Ecto neural progenitor cell (in vitro differentiated cells): ENCODE measurements at places on chromosomes 2 and 18.
A peak's percentile ranks its signal among the peaks of the same experiment; 100 is the strongest.

- no peak for DNase-seq
Measured at GRCh38 chr2:10784719-10785118, 27.9 kb downstream of the PDIA6 start.

GRCh38 chr2:66301767-66302140, 133.2 kb upstream of the MEIS1 start:
- no peak for DNase-seq

DNA sequence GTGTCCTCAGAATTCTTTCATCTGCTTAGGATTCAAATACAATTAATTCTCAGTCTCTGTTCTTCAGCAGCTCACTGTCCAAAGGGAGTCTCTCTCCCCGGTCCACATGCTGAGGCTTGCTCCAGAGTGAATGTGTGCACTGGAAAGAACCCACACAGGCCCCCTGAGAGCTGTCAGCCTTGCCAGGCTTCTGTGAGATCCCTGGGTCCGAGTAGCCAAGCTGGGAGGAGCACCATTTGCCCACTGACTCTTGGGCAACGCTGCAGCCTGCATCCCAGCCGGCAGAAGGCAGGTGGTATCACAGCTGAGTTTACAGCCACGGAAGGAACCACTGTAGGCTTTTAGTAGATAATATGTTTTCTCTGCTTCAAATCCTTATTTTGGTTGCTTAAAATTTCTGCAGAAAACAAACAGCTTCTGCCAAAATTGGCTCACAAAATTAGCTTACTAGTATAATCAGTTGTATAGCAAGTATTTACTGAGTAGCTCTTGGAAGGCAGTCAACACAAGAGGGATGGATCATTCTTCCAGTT, 21.4 kb upstream of the LTBP1 start:
- DNase-seq: no peak

DNA sequence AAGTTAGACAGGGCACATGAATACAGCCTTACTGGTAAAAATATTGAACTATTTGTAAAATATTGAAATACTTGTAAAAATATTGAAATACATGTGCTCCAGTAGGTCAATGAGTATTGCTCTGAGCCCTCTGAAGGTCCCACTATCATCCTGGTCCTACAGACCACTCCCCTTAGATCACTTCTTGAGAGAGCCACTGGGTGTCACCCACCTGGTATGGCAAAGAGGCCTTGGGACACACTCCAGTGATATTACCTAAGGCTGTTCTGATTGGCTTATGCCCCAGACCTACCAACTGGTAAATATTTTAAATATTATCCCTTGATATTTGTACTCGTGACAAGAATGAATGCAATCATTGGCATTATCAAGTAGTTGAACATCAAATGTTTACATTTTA, 5.0 kb downstream of the THSD7B start:
- DNase-seq: no peak

DNA sequence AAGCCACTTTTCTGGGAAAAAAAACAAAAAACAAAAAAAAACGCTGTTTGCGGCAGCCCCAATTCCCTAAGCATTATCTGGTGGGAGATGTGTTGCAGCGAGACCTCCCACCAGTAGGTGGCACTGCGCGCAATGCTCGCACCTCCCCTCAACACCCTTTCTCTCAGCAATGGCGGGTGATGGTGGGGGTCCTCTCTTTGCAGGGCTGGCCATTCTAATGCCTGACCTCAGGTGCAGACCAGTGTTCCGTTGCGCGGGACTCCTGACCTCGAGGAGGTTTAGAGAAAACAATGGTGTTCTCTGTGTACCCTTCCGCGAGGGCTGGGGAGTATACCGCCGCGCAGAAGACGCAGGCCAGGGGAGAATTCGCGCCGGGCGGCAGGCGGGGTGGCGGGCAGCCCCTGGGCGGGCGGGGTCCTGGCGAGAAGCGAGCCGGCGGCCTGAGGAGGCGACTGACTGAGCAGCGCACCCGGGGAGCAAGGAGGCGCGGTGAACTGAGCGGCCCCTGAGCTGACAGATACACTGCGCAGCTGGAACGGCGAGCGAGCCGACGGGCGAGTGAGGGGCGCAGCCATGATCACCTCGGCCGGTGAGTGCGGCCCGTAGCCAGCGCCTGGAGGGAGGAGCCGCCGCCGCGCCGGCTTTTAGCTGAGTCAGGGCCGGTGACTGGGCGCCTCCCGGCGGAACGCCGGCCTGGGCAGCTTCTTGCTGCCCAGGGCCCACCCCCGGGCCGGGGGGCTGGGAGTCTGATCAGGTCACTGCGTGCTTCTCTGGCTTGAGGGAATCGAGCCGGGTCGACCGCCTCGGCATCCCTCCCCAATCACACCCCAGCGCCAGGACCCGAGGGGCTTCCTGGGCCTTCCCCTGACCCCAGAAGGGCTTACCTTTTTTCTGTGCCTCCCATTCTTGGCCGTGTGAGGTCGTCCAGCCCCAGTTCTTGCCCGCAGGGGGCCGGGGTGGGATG, at the start of gene PSMD1:
PSMD1 (plus strand) TSS at position 415 of the 964 bp plus-strand sequence; CDS start at position 574, 159 bp downstream.
- peak; percentile 96 for DNase-seq

DNA sequence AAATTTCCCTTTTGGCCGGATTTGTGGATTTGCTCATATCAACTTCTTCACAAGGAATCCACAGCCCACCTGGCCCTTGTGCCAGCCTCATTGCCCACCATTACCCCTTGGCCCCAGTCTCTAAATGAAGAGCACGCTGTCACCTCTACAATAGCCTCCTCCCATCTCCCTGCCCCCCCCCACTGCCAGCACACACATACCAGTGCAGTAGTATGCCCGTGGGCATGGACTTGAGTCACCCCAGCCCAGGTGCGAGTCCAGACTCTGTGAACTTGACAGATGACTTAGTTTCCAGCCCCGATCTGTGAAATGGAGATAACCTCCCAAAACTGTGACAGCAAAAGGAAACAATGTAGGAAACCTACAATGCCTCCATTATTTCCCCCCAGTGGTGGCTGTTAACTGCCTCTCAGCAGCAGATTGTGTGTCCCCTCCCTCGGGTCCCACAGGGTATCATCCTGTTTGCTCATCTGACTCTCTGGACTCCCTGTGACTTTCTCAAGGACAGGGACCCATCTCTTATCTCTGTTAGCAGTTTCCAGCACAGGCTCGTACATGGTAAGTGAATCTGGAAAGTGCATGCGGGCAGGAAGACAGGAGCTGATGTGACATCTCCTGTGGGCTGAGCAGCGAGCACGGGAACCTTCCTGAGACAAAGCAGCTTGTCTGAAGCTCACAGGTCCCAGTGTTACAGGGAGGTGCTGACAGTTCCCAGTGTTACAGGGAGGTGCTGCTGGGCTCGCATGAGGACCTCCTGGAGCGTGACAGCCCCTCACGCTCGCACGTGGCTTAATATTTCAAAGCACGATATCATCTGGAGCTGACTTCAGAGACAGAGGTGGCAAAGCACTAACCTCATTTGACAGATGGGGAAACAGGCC, 4.2 kb upstream of the TMEM185B start:
- no peak for DNase-seq

DNA sequence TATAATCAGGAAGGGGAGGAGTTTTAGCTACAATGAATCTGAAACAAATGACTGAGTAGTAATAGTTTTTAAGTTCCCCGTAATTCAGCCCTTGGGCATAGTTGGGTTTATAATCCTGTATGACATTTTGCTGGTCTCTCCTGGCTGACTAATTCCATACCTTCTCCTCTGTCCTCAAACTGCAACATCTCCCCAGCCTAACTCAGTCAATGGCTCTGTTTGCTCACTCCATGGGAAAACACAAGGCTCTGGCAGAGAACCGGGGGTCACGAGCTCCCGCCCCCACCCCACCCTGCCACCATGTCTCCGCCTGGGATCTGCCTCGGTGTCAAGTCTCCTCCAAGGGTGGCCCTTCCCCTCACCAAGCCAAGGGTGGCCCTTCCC, 168.6 kb downstream of the HDAC4 start:
- no peak for DNase-seq

DNA sequence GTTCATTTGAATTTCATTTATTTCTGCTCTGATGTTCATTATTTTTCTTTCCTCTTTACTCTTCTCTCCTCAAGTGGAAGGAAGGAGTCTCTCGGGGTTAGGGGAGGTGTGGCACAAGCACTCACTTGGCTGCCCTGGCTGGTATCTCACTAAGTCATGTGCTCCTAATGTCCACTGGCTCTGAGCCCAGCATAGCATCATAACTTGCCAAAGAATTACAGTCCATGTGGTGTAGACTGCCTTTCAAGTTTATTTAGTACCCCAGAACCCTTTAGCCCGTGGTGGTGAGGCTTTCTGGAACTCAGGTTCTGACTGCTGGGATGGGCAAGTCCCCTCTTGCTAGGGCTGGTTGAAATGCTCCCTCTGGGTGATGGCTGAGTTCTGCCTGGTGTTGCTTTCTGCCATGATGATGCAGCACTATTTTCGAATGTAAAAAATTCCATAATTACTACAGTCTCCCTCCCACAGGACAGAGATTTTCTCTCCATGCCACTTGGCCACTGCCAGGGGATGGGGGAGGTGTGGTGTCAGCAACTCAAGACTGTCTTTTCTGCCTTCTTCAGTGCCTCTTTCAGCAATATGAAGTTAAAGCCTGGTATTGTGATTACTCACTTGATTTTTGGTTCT, 22.2 kb downstream of the SPAG16 start:
- no peak for DNase-seq

DNA sequence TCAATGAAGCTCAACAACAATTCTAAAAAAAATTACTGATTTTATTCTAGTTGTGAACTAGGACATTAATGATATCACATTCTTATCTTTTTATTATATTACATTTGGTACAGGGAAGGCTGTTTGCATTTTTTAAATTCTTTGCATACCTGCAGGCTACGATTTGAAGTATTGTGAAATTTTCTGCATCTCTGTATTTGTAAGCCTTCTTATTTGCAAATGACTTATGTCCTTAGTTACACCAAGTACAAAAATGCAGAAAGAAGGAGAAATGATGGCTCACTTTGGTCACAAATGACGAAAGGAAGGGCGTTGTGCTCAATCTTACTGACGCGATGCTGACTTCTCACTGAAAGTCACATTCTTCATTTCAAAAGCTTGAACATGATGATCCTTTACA, 227.5 kb upstream of the SOX11 start:
- no peak for DNase-seq

DNA sequence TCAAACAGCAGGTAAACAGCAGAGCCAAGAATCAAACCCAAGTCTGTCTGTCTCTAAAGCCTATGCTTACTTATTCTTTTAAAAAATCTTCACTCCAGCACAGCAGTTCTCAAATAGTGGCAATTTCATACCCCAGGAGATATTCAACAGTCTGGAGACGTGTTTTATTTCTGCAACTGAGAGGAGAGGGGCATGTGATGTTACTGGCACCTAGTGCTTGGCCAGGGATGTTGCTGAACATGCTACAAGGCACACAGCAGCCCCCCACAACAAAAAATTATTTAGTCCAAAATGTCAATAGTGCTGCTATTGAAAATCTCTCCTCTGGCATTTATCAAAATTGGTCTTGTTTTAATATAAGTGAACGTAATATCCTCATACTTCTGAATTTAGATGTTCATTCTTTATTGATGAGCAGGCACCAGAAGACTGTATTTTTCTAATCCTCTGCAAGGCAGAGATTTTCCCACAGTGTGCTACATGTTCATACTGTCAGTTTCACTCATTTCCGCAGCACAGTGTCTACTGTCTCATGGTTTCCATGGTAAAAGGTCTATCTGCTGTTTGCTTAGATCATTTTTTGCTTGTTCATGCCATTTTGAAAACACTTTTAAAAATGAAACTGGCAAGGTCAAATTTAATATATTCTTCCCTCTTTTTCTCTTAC, 90.5 kb downstream of the LRATD1 start:
- DNase-seq: no peak

DNA sequence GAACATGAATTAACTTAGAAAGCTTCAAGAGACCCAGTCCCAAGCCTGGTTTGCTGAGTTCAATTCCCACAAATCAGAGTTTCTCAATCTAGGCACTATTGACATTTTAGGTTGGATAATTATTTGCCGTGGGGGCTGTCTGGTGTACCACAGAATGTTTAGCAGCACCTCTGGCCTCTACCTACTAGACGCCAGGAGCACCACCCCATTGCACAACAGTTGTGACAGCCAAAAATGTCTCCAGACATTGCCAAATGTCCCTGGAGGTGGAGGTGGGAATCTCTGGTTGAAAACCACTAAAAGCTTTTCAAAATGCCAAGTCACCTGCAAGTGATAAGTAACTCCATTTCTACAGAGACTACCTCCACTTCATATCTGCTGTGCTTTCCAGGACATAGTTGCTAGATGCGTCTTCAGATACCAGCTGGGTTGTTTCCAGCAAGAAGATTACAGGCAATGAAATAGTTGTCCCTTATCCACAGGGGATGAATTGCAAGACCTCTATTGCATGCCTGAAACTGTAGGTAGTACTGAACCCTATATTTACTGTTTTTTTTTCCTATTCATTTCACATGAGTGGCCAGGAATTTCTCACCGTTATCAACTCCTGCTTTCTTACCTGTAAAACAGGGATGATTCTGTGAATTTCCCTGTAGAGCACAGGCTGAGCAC, 554.3 kb downstream of the ZEB2 start:
- no peak for DNase-seq

GRCh38 chr2:54598347-54599325, 124.8 kb upstream of the EML6 start:
- no peak for DNase-seq

DNA sequence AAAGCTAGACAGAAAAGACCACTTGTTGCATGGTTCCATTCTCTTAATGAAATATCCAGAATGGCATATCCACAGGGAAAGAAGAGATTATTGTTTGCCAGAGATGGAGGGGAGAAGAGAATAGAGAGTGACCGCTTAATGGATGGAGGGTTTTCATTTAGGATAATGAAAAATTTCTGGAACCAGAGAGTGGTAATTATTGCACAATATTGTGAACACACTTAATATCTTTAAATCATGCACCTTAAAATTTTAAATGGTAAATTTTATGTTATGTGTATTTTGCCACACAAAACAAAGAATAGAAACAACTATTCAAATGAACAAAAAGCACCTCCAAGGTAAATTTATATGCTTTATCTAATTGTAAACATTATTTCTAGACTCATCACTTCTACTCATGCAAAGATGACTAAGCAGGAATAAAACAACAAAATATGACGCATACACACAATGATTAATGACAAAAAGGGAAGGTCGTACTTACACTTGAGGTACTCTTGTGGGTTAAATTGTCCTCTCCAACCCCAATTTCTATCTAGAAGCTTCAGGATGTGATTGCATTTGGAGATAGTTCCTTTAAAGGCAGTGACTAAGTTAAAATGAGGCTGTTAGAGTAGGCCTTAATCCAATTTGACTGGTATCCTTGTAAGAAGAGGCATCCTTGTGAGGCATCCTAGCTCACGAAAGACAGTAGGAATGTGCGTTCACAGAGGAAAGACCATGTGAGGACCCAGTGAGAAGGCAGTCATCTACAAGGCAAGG, 18.7 kb upstream of the DHRS9 start:
- DNase-seq: no peak

GRCh38 chr2:15302154-15302553, 259.0 kb downstream of the NBAS start:
- no peak for DNase-seq

GRCh38 chr2:50529600-50530218, 502.2 kb downstream of the NRXN1 start:
- DNase-seq: no peak

- DNase-seq: no peak
Measured at GRCh38 chr2:224954980-224955379, 87.3 kb downstream of the DOCK10 start.
